ENCODE measurements at places on chromosomes 7 and 10. TPM values are rescaled to one million over a fixed set of nuclear protein-coding genes. Genes with fewer than 3 reads are reported as not detected.
A peak's percentile ranks its signal among the peaks of the same experiment; 100 is the strongest.

- peak; percentile 95 for DNase-seq
Observed at GRCh38 chr7:74094224-74095101, 10.9 kb downstream of the LIMK1 start.

- DNase-seq: no peak
Observed at GRCh38 chr10:93440591-93441091, 41.5 kb downstream of the MYOF start.

DNA sequence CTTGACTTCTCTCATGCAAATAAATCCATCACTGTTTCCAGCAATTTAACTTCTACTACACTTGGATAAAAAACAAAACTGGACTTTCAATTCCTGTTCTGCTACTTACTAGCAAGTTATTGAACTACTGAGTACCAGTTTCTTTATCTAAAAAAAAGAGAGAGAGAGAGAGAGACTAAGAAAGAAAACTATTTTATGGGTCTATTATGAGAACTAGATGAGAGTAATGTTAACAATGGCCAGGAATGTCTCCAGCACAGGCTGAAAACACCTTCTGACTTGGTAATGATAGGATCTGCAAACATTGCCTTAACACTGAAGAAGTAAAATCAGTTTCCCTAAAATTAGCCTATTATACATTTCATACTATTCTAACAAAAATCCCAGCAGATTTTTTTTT, 5.2 kb downstream of the TSPAN12 start:
- DNase-seq: no peak

DNA sequence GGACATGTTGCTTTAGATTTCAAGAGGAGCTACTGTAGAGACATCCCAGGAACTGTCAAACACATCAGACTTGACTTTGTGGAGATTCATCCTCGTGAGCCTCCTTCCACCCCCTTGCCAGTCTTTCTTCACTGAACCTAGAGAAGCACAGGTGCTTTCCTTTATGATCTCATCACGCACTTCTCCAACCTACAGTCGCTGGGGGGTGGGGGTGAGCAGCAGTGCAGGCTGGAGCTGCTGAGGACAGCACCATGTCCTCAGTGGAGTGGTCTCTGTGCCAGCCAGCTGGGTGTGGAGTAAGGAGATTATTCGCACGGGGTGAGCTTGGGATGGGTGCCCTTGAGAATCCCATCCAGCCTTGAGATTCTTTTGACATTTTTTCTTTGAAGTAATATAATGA, 88.1 kb downstream of the VOPP1 start:
- DNase-seq: no peak

GRCh38 chr10:43376828-43377423, 5.5 kb downstream of the FXYD4 start:
- DNase-seq: no peak

DNA sequence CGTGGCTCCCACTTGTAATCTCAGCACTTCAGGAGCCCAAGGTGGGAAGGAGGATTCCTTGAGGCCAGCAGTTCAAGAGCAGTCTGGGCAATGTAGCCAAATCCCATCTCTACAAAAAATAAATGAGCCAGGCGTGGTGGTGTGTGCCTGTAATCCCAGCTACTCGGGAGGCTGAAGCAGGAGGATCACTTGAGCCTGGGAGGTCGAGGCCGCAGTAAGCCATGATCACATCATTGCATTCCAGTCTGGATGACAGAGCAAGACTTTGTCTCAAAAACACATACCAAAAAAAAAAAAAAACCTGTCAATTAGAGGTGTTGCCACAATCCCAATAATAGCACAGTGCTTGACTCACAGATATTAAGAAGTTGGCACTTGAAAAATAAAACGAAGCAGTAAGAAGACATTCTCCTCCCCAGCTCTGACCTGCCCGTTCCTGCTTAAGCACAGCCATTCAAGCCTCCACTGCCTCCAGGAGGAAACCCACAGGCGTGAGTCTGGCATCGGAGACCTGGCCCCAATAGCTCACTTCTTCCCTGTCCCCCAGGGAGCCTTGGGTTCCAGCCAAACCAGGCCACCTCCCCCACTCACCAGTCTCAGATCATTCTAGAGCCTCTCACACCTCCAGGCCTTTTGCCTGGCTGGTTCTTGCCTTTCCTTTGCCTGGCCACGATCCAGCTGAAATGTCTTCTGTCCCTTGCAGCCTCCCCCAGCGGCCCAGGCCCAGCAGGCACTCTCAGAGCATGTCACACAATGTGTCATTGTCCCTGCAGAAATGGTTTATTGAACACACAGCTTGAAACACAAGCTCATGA, 45.3 kb upstream of the GTF2I start:
- DNase-seq: peak; percentile 45

- peak; percentile 86 for DNase-seq
Observed at GRCh38 chr7:98668255-98668654, 51.2 kb downstream of the NPTX2 start.

DNA sequence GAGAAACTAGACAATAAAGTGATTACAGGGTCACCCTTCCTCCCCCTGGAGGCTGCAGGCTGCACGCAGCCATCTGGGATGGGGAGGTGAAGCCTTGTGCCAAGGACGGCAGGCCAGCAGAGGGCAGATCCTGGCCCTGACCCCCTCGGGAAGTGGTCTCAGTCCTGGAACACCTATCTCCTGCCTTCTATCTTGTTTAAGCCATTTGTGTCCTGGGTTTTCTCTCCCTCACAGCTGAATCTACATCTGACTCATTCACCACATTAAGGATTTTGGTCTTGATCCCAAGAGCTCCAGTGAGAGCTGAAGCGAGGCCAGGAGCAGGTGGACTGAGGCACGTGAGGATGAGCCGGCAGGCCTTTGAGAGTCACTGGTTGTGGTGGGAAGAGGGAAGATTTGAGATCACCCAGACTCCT, 16.4 kb upstream of the PARP12 start:
- DNase-seq: peak; percentile 82

GRCh38 chr7:41603985-41604384, 98.9 kb downstream of the INHBA start:
- no peak for DNase-seq

Gene CYP3A5
- polyA plus RNA-seq: 1.2 TPM

Gene OR2A42
- 2.1 TPM for polyA plus RNA-seq

Gene CHST15
- 2.7 TPM for polyA plus RNA-seq

DNA sequence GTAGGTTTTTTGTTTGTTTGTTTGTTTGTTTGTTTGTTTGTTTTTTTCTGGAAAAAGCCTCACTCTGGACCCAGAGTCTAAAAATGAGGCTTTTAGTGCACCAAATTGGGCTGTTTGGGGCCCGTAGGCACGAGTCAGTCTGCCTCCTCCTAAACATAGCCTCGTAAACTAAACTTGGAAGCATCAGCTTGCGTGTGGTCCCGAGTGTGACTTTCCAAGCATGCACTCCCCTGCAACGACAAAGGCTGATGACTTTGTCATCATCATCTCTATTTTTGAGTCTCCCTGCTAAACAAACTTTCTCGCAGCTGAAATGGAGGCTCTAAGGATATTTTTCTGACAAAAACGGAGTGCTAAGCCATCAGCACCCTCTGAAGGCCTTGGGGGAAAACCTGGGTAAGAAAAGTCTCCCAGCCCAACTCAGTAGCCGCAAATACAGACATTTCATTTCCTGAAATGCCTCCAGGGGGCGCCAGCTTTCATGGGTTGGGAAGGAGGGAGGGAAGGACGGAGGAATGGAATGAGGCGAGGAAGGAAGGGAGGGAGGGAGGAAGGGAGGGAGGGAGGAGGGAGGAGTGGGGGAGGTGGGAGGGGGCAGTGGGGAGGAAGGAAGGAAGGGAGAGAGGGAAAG, 245.9 kb downstream of the KCNMA1 start:
- DNase-seq: peak; percentile 98

GRCh38 chr10:72883861-72884260, 9.7 kb upstream of the OIT3 start:
- no peak for DNase-seq

Gene MSMB
- polyA plus RNA-seq: not detected

- no peak for DNase-seq
Observed at GRCh38 chr10:129978980-129979379, 14.9 kb upstream of the EBF3 start.

GRCh38 chr10:111724121-111724520, 459.4 kb downstream of the GPAM start:
- peak; percentile 6 for DNase-seq

- DNase-seq: no peak
Observed at GRCh38 chr10:130577039-130577438, 440.8 kb downstream of the GLRX3 start.

GRCh38 chr10:108970016-108970415, 953.3 kb downstream of the XPNPEP1 start:
- peak; percentile 79 for DNase-seq

GRCh38 chr10:52778511-52779392, 6.2 kb upstream of the MBL2 start:
- DNase-seq: peak; percentile 93

GRCh38 chr7:158476331-158476932, 111.2 kb downstream of the PTPRN2 start:
- no peak for DNase-seq

DNA sequence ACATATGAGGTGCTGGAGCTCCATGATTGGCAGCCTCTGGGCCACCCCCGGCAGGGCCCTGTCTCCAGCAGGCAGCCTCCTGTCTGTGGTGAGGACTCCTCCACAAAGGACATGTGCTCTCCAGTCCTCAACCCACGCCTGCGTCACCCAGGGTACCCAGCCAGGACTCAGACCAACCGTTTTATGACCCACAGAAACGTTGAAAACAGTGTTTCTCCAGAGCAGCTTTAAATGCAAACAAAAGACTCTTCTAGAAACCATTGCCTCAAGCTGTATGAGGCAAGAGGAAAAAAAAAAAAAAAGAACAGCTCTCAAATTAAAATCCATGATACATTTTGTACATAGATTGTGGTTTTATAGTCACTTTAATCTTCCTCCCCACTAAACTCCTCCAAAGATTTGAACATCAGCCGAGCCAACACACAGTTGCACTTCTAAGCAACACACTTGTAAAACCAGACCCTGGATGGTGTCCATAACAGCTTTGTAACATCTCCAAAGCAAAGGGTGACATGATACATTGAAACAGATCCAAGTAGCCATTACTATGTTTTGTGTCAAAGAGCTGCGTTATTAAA, 175.0 kb upstream of the LYZL2 start:
- no peak for DNase-seq
